ENCODE measurements at places on chromosomes 1 and 21. TPM values are rescaled to one million over a fixed set of nuclear protein-coding genes. Genes with fewer than 3 reads are reported as not detected.

RAB42 gene
- 0.21 TPM for total RNA-seq

CLCA4 gene
- total RNA-seq: 0.96 TPM

LCA5L gene
- 0.24 TPM for total RNA-seq

PCP4L1 gene
- not detected for total RNA-seq

C8A gene
- not detected for total RNA-seq

AADACL3 gene
- not detected for total RNA-seq

COL11A1 gene
- 4.1 TPM for total RNA-seq

SPRR3 gene
- total RNA-seq: 51.4 TPM

FAM177B gene
- not detected for total RNA-seq

MFAP2 gene
- 22.4 TPM for total RNA-seq

PLEKHM2 gene
- total RNA-seq: 75.2 TPM

LCE1F gene
- total RNA-seq: not detected

KCNJ9 gene
- total RNA-seq: 0.21 TPM

OR6K3 gene
- under 0.01 TPM for total RNA-seq

LRRC53 gene
- not detected for total RNA-seq

OR2T33 gene
- total RNA-seq: not detected

RNU1-4 gene
- total RNA-seq: under 0.01 TPM

CD5L gene
- not detected for total RNA-seq

APOBEC4 gene
- not detected for total RNA-seq

S100A12 gene
- total RNA-seq: 1.7 TPM

FBXO44 gene
- 21.7 TPM for total RNA-seq

AKNAD1 gene
- total RNA-seq: not detected

C1QA gene
- not detected for total RNA-seq

FCGR3B gene
- total RNA-seq: 0.64 TPM

RGS13 gene
- not detected for total RNA-seq

FNDC10 gene
- total RNA-seq: 2.4 TPM

C1orf56 gene
- total RNA-seq: 1.5 TPM

PGLYRP4 gene
- 1.9 TPM for total RNA-seq

GUCA2A gene
- total RNA-seq: not detected

BRDT gene
- total RNA-seq: not detected

ANKRD45 gene
- 0.24 TPM for total RNA-seq

SPRR4 gene
- total RNA-seq: not detected

CD244 gene
- not detected for total RNA-seq

DNASE2B gene
- not detected for total RNA-seq

FPGT gene
- 16.6 TPM for total RNA-seq

MX2 gene
- total RNA-seq: 0.24 TPM

PLEKHA6 gene
- 4.8 TPM for total RNA-seq

ALX3 gene
- total RNA-seq: not detected

SMCP gene
- not detected for total RNA-seq

SELL gene
- not detected for total RNA-seq

CYP4A11 gene
- total RNA-seq: not detected

IL19 gene
- total RNA-seq: not detected

PPP1R15B gene
- total RNA-seq: 28.7 TPM

KRTAP12-2 gene
- total RNA-seq: not detected

CA6 gene
- total RNA-seq: not detected

TMPRSS15 gene
- total RNA-seq: not detected

SPRR2A gene
- 3.0 TPM for total RNA-seq

SELP gene
- total RNA-seq: not detected

C1orf210 gene
- 4.5 TPM for total RNA-seq

E2F2 gene
- under 0.01 TPM for total RNA-seq

SH2D1B gene
- total RNA-seq: 0.21 TPM

Measured in tracheal epithelial cell (primary cell).